ENCODE measurements at places on chromosomes 3 and 15.

DNA sequence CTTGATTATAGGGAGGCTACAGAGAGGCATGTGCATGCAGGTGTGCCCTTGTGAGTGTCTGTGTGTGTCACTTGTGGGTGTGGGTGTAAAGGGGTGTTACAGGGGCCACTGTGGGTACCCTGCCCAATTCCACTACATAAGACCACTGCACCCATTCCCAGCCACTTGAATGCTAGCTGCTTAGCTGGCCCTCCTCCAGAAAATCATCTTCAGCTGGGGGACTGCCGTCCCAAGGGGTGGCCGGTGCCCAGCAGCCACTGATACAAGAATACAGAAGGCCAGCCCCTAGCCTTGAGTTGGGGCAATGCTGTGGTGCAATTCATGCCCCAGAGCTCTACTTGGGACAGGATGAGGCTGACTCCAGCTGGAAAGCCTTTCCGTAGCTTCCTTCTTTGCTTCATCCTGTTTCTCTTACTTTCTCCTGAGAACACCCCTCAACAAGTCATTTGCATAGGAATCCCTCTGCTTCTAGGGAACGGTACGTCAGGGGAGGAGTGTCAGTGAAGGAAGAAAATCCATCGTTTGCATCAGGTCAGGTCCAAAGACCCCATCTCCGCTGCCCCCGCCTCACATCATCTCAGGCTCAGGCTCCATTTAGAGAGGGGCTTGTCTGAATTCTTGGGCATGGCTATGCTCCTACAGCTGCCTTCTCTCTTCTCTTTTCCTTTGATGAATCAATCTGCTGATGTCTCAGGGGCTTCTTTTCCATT lies 72.0 kb downstream of the SCN5A start:
- DNase-seq: peak; percentile 7

- no peak for DNase-seq
Observed at GRCh38 chr3:81776643-81777042, 15.2 kb upstream of the GBE1 start.

DNA sequence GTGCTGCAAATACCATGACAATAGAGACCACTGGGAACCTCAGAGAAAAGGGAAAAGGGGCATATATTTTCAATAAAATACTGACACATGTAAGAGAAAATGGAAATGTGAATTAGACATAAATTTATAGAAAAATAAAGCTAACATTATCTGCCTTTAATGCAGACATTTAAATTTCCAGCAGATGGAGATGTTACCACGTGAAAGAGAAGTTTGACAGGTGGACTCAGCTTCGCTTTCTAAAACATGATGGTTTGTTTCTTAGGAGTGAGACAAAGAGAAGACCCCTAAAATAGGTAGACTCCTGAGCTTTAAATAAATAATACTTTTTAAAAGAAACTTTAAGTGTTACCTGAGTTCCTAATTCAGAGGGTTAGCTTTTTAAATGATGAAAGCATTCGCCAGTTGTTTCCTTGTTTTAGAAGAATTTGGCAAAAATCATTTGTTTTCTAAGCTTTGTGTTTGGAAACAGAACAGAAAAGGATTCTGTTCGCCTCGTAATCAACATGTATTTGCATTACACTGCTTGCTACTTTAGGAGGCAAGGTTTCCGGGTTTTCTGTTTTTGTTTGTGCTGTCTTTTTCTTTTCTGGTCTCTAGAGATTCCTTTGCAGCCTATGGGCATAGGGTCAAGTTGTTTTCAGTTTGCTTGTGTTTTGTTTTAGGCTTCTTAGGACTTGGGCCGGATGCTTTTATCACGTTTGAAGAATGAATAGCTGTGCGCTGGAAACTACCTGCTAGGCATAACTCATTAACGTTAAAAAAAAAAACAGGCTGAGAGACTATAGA lies 271.4 kb downstream of the THSD4 start:
- DNase-seq: no peak

DNA sequence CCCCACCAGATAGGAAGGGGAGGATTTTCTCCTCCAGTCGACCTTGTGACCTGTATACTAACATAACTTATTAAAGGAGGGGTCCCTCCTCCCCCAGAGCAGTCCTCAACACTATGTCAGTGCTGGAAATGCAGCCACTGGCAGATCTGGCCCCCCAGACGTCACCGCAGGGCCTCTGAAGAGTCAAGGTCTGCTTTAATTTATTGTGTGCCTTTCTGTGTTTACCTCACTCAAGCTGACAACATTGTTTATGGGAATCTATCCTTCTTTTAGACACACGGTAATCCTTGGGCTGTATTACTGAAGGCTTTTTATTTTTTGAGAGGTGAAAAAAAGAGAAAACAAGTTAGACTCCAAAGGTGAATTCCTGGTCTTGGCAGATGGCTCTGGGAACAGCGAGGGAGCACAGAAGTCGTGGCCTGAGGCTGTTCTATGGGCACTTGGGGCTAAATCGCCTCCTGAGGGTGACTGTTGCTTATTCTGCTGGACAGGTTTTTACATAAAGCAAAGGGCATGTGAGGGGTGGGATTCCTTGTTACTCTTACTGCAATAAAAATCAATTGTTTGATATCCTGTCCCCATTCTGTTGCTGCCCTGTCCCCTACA lies 13.5 kb upstream of the NR2C2 start:
- no peak for DNase-seq

- peak; percentile 39 for DNase-seq
Observed at GRCh38 chr3:171457607-171458061, 2.6 kb downstream of the TNIK start.

DNA sequence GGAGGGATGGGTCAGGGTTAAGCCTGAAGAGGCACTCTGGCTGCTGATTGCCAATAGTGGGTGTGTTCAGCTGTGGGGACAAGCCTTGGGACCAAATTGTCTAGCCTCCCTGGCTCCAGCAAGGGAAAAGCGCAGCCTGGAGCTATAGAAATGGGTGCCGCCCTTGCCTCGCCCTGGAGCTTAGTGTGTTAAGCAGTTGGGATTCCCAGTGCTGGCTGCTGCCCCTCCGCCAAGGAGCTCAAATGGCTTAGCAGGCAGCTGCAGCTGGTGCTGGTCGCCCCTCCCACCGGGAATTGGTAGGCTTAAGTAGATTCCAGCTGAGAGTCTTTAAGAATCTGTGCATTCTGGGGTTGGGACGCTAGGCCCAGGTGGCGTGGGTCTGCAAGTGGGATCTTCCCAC lies 662.9 kb upstream of the TBL1XR1 start:
- DNase-seq: no peak

DNA sequence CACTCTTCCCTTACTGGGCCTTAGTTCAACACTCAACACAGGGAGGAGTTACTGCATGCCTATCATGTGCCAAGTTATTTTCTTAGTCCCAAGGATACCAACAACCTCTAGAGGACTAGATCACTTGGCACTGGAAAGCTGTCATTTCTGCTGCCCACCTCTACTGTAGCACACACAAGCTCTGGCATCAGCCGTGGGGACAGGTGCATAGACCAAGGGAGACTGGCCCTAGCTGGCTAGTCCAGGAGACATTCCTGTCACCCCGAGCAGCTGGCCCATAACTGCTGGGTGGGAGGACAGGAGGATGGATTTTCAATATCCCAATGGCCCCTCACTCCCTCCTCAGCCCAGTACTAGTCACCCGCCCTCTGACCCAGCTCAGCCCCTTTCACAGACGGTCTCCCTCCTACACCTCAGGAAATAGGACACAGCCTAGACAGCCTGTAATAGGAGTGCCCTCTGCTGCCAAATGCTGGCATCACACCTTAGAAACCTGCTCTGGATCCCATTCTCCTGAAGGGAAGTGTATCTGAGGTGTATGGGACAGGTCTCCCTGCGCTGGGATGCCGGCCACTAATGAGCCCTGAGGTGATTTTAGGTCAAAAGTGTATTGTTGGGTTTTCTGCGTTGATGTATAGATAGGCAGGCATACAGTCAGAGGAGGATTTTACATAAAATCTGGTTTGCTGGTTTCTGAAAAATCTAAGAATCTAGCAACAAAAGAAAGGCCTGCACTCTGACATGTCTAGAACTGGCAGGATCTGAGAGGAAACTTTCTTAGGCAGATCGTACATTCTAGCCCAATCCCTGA lies 3.4 kb upstream of the DZIP1L start:
- DNase-seq: peak; percentile 82

DNA sequence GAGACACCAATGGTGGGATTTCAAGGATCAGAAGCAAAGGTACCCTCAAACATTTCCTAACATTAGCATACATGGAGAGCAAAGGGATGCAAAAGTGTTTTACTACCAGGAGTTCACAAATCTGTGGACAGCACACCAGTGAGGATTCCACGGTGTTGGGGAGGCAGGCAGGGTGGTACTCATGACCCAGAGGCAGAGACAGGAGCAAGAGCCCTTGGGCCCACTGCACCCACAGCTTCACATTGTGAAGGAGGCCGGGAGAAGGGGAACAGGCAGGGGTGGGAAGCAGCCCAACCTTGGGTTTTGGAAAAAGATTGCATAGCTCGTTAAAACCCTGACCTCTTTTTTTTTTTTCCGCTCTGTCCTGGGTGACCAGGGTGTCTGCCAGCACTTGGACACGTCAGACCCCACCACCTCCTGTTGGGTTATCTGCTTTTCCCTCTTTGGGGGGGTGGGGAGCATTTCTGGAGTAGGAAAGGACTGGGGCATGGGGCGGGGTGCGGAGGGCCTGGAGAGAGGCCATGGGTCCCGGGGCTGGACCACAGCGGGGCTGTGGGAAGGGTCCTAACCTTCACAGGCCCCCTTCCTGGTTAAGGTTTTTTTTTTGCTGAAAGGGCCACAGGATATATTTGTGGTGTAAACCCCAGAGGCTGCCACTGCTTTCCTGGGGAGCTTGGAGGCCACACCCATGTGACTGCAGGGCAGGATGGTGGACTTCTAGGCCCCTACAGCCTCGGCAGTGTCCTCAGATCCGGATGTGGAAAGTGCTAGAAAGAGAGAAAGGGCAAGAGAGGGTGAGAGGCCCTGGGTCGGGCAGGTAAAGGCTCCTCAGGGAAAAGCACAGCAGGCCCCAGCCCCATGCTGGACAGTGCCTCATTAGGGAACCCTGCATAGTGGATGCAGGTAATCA lies 12.5 kb downstream of the SH2D7 start:
- no peak for DNase-seq

DNA sequence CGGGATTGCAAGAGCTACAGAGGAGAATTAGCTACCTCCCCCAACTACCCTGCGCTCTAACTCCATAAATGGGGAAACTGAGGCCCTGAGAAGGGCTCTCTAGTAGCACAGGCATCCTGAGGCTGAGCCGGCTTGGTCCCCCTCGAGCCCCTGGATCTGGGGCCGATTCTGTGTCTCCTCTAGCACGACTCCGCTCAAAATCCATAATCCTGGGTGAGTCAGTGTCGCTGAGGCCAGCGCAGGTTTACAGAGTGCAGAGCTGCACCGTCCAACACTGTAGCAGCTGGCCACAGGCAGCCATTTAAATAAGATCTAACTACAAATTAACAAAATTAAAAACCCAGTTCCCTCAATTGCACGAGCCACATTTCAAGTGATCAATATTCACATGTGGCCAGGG lies 10.8 kb downstream of the GATA2 start:
- DNase-seq: no peak

GRCh38 chr15:22973987-22974386 lies 6.2 kb downstream of the CYFIP1 start:
- DNase-seq: no peak

DNA sequence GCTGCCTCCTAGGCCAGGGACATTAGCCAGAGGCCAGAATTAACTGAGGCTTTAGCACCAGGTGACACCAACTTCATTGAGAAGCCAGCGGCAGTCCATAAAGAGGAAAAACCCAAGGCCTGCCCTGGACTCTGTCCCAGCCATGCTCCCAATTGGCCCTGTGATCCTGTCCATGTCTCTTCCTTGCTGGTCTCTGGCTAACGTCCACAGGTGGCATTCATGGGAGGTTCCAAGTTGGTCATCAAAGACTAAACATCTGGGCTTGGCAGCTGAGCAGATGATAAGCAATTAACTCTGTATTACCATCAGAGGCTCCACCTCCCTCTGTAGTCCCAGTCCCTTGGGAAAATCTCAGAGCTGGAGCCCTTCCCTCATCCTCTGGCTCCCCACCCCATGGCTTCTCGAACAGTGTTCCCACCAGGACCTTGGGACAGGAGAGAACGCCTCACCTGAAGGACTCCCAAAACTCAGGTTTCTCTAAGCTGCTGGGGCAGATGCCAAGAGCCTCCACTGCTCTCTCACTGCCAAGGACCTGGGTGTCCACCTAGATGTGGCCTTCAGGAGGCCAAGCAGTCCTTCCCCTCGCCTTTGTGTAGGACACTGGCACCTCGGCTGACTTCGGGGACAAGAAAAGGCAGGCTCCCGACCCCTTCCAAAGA lies 40.4 kb downstream of the GOLGA6A start:
- DNase-seq: no peak

- DNase-seq: no peak
Observed at GRCh38 chr3:122188737-122189136, 5.3 kb downstream of the CASR start.

GRCh38 chr3:47012342-47013230 lies 33.1 kb downstream of the NBEAL2 start:
- peak; percentile 21 for DNase-seq

- DNase-seq: no peak
Observed at GRCh38 chr3:177440456-177441104, 243.3 kb upstream of the TBL1XR1 start.

GRCh38 chr3:38738630-38739395 lies 77.2 kb downstream of the SCN10A start:
- DNase-seq: peak; percentile 72

Data from stimulated activated CD8-positive, alpha-beta memory T cell treated with anti-CD3 and anti-CD28 coated beads, Interleukin-4, amount 100 ng/mL, for 48 hours (primary cell).